ENCODE measurements at places on chromosomes 6 and 20. TPM values are rescaled to one million over a fixed set of nuclear protein-coding genes. Genes with fewer than 3 reads are reported as not detected.

DNA sequence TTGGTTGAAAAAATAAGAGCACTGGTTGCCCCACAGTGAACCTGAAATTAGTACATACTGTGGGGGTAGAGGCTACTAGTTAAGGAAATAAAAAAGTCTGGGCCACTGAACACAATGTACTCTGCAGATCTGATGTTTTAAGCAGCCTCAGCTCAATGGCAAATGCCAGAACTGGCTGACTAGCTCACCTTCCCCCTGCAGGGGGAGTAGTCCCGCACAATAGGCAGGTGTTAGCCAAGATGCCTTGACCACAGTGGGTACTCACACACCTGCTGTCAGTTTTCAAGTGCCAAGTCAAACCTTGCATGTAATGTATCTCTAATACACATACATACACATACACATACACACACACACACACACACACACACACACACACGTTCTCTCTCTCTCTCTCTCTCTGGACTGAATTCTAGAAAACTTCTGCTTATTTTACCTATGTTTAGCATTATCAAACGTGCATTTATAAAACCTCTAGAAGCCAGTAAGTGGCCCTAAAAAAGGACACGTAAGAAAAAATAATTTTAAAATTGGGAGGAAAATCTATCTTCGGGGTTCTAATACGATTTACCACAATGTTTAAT, 36.1 kb downstream of the GMDS start:
- peak; percentile 58 for DNase-seq

DNA sequence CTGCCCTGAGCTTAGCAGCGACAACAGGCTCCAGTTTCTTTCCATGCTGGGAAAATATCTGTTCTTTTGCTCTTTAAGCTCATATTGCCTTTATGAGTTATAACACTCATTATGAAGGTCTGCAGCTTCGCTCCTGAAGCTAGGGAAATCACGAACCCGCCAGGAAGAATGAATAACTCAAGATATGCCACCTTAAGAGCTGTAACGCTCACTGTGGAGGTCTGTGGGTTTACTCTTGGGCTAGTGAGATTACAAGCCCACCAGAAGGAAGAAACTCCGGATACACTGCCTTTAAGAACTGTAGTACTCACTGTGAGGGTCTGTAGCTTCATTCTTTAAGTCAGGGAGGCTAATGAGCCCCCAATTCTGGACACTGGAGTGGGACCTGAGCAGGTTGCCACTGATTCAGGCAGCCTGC, 3.0 kb upstream of the SSR1 start:
- DNase-seq, result no peak

LRRN4 gene
- total RNA-seq, result 0.76 TPM

DNA sequence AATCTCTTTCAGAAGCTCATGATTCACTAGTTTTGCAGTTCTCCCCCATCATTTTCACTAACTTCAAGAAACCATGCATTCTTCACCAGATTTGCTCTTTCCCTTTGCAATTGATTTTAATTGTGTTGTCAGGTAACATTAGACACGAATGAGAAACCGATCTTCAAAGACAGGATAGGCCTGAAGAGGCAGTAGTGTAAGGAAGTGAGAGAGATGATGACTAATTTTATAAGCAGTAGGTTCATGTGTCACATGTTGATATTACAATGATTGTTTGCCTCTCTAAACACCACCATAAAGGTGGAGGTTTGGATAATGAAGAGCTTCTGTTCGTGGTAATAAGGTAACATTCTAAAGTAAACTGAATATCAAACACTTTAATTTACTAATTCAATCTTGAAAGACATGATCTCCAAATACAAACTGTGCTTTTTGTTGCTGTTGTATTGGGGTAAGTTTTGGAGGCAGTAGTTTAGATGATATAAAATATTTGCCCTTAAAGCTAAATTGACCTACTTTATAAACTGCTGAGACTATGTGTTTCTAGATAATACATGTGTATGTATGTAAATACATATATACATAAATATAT, 207.2 kb downstream of the PHACTR1 start:
- no peak for DNase-seq

GRCh38 chr20:50518270-50518721, 8.1 kb downstream of the PTPN1 start:
- no peak for DNase-seq

DNA sequence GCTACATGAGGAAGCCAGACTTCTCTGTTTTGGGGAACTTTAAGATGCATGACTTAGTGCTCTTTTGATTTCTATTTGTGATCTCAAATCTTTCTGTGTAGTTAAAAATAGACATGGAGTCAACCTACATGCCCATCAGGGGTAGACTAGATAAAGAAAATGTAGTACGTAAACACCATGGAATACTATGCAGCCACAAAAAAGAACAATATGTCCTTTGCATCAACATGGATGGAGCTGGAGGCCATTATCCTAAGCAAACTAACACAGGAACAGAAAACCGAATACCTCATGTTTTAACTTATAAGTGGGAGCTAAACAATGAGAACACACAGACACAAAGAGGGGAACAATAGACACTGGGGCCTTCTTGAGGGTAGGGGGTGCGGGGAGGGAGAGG, 102.8 kb downstream of the ZDHHC14 start:
- DNase-seq, result no peak

- no peak for DNase-seq
Observed at GRCh38 chr20:2519115-2519809, 10.5 kb upstream of the ZNF343 start.

GRCh38 chr6:160160929-160161646, 39.5 kb downstream of the SLC22A1 start:
- DNase-seq, result peak; percentile 20

STMND1 gene
- not detected for total RNA-seq

CDSN gene
- total RNA-seq, result not detected

GRCh38 chr6:149484733-149485700, at the start of gene ZC3H12D:
Gene ZC3H12D, minus strand, starts transcription at chr6:149485014. Its CDS starts 10,471 bp downstream, at chr6:149474543.
- DNase-seq, result no peak

DNA sequence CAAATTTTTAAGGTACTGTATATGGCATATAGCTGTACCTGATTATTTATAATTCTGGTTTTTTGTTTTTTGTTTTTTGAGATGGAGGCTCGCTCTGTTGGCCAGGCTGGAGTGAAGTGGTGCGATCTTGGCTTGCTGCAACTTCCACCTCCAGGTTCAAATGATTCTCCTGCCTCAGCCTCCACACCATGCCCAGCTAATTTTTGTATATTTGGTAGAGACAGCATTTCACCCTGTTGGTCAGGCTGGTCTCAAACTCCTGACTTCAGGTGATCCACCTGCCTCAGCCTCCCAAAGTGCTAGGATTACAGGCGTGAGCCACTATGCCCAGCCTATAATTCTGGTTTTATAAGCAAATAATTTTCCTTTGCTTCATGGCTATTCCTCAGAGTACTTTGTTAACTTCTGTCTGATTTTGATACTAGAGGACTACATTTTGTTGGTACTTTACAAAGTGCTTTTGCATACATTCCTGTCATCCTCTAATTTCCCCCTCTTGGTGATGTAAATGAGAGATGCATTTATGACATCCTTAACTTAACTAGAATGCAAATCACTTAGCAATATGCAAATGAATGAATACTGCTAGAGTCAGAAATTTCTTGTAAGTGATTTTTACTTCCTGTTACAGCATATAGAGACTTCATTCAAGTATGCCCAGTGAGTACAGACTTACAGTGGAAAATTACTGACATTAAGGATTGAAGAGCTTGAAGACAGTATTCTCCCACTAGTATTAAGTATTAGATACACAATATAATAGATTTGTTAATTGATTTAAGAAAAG, 35.7 kb upstream of the ARID1B start:
- DNase-seq, result no peak

DNA sequence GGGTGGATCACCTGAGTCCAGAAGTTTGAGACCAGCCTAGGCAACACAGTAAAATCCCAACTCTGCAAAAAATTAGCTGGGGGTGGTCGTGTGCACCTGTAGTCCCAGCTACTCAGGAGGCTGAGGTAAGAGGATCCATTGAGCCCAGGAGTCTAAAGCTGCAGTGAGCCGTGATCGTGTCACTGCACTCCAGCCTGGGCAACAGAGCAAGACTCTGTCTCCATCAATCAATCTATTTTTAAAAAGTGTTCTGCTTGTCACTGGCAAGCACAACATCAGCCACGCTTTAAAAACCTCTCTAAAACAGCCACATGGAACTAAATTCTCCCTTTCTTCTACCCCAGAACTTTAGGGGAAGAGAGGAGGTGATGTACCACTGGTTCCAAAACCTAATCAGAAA, 131.6 kb upstream of the RREB1 start:
- DNase-seq, result no peak

DNAAF9 gene
- 3.3 TPM for total RNA-seq

TMEM217 gene
- 0.14 TPM for total RNA-seq

CLIC5 gene
- not detected for total RNA-seq

KCNK15 gene
- not detected for total RNA-seq

DNA sequence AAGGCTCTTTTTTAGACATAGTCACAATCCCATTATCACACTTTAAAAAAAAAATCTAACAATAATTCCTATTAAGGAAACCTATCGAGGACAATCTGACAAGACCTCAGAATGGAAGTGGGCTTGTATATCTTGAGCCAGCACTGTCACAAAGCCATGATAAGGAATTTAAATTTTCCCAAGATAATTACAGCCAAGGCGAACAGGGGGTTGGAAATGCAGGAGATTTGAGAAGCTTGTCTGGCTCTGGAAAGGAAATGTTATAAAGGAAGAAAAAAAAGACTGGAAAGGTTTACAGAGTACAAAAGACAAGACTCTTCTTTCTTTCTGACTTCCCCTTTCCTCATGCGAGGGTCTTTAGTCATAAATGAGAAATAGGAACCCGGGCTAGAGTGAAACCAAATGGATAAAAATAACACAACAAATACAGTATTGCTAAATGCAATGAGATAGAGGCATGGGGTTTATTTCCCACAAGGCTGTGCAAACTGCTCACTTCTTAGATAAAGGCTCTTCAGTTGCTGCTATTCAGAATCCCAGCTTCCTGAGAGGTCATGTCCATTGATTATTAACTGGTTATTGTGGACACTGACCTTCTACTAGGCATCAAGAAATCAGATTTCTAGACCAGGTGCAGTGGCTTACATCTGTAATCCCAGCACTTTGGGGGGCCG, 13.4 kb upstream of the GHRH start:
- no peak for DNase-seq

GRCh38 chr6:82030761-82031503, 216.6 kb downstream of the IBTK start:
- DNase-seq, result no peak

- peak; percentile 75 for DNase-seq
Observed at GRCh38 chr6:100460650-100461204, 4.0 kb downstream of the SIM1 start.

NRSN2 gene
- total RNA-seq, result 48.5 TPM

GRCh38 chr6:169692516-169692915, 9.3 kb downstream of the WDR27 start:
- DNase-seq, result no peak

DNA sequence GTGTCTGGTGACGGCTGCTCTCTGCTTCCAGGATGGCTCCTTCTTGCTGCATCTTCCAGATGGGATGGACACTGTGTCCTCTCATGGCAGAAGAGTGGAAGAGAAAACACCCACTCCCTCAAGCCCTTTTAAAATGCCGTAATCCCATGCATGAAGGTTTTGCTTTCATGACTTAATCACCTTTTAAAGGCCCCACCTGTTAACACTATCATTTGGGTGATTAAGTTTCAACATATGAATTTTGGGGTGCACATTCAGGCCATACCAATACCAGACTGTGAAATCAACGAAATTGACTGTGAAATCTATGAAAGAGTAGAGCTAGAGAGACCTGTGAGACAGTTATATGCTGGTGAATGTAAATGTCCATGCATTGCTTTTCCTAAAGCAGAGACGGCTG, 374.3 kb upstream of the CHD6 start:
- DNase-seq, result no peak

- no peak for DNase-seq
Observed at GRCh38 chr6:18053555-18054445, 66.4 kb upstream of the KIF13A start.

LZTS3 gene
- 11.0 TPM for total RNA-seq

DNA sequence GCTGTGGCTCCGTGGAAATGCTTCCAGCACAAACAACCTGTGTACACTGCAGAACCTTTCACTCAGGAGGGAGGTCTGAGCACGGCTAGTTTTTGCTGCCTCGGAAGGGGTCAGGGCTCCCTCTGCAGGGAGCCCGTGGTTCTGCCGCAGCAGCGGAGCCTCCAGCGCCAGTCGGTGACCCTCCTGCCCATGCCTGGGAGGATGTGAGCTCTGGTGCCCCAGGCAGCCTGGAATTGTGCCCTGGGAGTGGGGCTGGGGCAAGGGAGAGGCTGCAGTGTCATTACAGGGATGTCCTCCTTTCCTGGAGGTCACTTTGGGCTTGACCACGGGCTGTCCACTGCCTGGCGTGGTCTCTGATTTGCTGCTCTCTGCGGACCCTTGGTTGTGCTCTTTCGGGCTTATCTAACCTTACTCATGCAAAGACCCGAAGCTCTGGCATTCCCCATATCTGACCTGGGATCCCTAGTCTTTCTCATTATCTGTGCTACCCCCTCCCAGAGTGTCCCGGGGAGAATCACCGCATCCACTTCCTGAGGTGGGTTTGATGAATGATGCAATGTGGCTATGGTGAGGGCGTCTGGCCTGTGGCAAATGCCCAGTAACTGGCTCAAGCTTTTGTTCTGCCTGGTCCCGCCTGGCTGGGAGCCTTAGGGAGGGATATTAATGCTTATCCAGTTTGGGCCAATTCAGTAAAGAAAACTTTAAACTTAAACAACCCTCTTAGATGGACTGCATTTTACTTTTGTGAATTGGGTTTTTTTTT, 59.6 kb upstream of the TAGAP start:
- DNase-seq, result peak; percentile 92

DNA sequence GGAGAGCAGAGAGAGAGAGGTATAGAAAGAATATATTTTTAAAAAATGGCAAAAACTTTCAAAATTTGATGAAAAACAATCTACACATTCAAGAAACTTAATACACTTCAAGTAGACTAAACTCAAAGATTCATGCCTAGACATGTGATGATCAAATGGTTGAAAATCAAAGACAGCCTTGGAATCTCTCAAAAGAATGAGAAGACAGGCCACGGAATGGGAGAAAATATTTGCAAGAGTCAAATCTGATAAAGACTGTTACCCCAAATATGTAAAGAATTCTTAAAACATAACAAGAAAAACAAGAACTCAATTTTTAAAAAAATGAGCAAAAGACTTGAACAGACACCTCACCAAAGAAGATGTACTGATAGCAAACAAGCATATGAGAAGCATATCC, 49.7 kb downstream of the THEMIS start:
- DNase-seq, result no peak

POPDC3 gene
- 1.1 TPM for total RNA-seq

Measured in H7 (cell line).